ENCODE measurements at places on chromosomes 5 and 9.

DNA sequence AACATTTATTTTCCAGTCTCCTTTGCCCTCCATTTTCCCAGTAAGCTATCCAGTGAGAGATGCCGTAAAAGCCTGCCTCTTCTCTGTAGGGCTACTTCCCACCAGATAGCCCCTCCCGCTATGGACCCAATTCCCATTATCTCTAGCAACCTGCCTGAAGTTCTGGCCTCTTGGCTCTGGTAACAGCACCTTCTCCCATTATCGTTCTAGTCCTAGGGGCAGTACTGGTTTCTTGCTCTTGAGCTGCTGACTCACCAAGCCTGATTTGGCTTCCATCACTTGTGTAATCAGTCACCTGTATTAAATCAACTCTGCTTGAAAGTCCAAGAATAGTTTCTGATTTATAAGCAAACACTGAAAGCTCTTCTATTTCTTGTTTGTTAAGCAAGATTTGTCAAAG is 42.8 kb upstream of the PARP8 start:
- DNase-seq, result no peak

GRCh38 chr5:156000115-156000514 is 326.8 kb upstream of the SGCD start:
- no peak for DNase-seq

DNA sequence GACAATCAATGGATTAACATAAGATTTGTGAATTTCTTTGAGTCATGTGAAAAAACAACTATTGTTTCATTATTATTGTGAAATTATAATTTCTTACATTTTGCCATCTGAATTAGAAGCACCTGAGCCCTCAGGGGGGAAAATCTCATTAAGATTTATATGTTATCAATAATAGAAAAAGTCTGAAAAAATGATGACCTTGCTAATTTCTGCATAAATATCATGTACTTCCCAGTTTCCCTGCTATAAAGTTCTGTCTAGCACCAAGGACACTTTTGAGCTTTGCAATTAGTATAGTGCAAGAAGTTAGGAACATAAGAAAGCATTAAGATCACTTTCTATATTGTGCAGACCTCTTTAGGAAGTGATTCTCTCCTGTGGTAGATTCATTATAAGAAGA is 488.3 kb upstream of the TUSC1 start:
- DNase-seq, result no peak

- DNase-seq, result peak; percentile 53
Observed at GRCh38 chr5:34657274-34657921, 1.3 kb downstream of the RAI14 start.

DNA sequence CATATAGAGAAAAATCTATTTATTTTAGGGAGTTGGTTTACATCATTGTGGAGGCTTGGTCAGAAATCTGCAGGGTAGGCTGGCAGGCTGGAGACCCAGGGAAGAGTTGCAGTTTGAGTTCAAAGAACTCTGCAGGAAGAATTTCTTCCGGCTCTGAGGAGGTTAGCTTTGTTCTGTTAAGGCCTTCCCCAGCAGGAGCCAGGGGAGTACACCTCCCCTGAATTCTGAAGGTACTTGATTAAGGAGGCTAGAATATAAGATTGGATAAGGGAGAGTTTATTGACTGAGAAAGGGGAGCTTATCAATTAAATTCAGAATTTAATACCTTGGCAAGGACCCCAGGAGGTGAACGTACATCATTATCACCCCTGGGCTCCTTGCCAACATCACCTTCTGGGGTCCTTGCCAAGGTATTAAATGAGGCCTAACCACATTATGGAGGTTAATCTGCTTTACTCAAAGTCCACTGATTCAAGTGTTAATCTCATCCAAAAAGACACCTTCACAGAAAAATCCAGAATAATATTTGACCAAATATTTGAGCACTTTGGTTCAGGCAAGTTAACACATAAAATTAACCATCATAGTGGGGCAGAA is 351.7 kb downstream of the CWC27 start:
- DNase-seq, result no peak

DNA sequence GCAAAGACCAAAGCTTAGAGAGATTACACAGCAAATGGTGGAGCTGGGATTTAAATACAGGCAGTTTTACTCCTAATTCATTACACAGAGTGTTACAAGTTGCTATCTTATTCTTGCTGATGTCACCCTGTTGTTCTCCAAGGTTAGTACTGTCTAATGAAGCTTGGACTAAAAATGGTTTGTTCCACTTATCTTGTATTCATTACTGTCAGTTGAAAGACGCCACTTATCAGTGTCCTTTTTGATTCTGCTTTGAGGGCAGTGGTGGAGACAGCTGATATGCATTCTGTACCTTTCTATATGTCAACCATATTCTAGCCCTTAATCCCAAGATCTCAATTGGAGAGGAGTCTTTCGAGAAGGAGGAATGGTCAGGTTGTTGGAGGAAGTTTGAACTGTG is 14.0 kb upstream of the DENND4C start:
- DNase-seq, result no peak

DNA sequence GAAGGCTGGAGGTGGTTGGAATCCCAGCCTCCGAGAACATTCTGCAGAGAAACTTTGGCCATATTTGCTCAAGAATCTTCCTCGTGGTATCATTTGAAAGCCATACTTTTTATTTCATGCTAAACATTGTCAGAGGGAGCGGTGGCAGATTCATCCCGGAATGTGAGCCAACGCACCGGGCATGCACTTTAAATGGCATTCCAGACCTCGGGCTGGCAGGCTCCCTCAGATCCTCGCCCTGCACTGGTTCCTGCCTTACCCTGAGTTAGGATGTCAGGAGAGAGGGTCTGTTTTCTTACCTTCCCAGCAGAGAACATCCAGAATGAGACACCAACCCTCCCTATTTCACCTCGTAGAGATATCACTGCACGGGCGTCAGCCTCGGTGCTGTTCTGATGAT is 33.8 kb downstream of the GDNF start:
- DNase-seq, result no peak

- no peak for DNase-seq
Observed at GRCh38 chr5:107916731-107917725, 246.3 kb upstream of the EFNA5 start.

- no peak for DNase-seq
Observed at GRCh38 chr9:76424491-76424890, 30.3 kb upstream of the RFK start.

DNA sequence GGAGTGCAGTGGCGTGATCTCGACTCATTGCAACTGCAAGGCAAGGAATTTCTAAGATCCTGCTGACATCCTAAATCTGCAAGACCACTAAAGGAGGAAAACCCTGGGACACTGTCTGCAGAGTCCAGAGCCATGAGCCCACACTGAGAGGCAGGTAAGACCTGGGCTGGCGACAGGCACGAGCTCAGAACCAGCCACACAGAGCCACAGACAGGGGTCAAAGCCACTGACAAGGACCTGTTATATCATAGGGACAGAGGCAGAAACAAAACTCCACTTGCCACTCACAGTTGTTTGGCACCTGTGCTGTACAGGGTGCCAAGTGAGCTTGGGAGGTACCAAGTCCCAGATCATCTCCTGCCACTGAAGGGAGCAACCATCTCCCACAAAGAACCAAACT is 34.2 kb downstream of the IPPK start:
- DNase-seq, result no peak

DNA sequence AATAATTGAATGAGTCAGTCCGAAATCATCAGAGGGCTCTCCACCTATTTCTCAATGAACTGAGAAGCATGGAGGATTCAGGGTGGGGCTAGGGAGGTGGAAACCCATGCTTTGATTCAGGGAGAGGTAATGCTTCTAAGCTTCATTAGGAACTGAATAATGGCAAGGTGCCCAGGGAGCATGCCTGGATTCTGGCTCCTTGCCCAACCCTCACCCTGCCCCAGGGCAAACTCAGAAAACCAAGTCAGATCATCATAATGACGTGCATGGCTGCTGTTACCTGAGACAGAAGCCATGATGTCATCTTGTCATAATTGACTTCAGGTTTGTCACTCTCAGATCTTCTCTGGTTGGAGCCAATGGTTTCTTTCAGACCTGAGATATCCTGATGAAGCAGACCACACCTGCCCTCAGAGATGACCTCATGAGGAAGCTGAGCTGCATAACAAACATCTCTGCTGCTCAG is 199.6 kb downstream of the SYK start:
- peak; percentile 39 for DNase-seq

DNA sequence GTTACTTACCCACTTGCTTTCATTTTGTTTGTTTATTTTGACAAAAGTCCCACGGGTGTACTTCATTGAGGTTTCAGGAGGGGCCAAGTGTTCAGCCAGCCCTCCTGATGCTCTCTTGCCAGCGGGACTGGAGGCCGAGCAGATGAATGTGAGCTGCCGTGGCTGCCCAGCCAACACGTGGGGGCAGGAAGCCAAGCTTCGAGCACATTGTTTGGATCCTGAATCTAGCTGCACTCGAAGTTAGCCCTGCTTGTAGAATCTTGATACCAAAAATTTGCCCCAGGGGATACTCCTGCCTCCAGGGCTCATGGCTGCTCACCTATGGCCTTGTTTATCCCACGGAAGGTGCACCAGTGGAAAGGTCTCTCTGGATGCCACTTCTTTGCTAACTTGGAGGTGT is 49.3 kb downstream of the RASGEF1C start:
- DNase-seq, result no peak

- DNase-seq, result no peak
Observed at GRCh38 chr9:69623276-69623675, 48.9 kb downstream of the APBA1 start.

GRCh38 chr5:72767289-72768010 is 49.0 kb upstream of the TNPO1 start:
- DNase-seq, result peak; percentile 38

- peak; percentile 89 for DNase-seq
Observed at GRCh38 chr5:142977363-142978051, 207.3 kb downstream of the ARHGAP26 start.

DNA sequence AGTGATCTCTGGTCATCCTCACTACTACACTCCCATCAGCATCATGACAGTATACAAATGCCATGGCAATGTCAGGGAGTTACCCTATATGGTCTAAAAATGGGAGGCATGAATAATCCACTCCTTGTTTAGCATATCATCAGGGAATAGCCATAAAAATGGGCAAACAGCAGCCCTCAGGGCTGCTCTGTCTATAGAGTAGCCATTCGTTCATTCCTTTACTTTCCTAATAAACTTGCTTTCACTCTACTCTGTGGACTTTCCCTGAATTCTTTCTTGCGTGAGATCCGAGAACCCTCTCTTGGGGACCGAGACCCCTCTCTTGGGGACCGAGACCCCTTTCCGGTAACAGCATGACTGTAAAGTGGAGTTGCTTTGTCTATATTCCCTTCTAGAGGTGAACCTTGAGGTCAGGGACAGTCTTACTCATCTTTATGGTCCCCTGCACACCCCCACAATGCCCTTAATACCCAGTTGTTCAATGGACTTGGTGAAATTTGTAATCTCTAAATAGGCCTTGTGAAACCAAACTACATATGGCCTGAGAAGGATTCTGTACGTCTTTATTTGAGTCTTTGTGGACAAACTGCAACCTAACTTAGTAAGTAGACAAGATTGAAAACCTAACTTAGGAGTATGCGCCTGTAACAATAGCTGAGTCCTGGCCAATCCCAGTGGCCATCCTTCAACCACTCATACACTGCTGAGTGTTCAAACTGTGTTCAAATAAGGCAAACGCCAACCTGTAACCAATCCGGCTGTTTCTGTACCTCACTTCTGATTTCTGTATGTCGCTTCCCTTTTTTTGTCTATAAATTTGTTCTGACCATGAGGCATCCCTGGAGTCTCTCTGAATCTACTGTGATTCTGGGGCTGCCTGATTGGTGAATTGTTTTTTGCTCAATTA is 32.3 kb upstream of the UBTD2 start:
- no peak for DNase-seq

DNA sequence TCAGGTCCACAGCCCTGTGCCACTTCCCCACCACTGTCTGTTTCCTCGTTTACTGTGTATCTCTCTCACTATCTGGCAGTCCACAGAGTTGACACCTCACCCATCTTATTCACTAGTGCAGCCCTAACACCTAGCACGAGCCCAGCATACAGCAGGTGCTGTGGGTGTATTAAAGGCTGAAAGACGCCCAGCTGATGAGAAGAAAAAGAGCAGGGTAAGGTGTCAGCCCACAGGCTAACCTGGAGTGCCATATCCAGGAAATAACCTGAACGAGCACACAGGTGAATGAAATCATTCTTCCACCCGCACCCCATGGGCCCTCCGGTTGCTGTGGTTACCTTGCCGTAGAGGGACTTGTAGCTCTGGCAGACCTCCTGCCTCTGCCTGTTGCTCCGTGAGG is 18.6 kb downstream of the ANXA6 start:
- no peak for DNase-seq

GRCh38 chr5:59035681-59036080 is 452.8 kb downstream of the RAB3C start:
- DNase-seq, result no peak

- no peak for DNase-seq
Observed at GRCh38 chr9:121633119-121633714, 18.2 kb upstream of the DAB2IP start.

DNA sequence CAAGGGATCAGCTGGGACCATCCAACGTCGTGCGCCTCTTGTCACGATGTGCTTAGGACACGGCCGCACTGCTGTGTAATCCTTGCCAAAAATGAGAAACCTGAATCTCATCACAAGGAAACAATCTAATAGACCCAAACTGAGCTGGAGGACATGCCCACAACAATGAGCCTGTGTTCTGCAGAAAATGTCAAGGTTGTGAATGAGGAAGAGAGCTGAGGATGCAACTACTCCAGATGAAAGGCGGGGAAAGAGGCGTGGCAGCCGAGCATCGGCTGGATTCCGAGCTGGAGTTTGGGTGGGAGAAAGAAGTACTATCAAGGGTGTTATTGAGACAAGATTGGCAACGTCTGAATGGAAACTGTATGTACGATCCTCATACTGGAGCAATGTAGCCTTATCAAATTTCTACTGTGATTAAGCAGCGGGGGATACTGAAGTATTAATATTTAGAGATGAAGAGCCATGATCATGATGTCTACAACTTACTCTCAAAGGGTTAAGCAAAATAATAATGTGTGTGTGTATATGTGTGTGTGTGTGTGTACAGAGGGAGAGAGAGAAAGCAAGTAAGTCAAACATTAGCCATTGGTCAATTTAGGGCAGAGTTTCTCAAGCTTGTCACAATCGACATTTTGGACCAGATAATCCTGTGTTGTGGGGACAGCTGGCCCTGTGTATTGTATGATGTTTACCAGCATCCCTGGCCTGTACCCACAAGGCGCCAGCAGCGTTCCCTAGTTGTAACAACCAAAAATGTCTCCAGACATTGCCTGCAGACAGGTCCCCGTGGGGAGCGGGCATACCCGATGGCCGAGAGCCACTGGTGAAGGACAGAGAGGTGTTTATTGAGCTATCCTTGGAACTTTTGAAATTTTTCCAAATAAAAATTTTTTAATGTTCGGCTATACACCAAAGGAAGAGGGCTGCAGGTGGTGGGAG is 46.5 kb downstream of the DUSP1 start:
- no peak for DNase-seq

DNA sequence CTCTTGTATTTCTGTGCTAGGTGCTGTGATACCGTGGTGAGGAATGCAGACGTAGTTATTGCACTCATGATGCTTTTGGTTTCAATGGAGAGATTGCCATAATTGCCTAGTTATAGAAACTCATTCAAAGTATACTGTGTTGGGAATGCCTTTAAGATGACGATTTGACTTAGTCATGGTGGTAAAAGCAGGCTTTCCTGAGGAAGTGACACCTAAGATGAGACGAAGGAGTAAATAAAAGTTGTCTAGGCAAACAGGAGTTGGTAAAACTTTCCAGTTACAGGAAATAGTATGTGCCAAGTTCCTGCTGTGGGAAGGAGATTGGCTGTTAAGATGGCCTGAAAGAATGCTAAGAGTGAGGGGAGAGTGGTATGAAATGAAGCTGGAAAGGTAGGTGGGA is 48.1 kb downstream of the FOCAD start:
- DNase-seq, result peak; percentile 6

Data from fibroblast of skin of scalp (primary cell).